Fibroblast of skin of left quadriceps (primary cell): ENCODE measurements at places on chromosomes 4 and X.
A peak's percentile ranks its signal among the peaks of the same experiment; 100 is the strongest.

DNA sequence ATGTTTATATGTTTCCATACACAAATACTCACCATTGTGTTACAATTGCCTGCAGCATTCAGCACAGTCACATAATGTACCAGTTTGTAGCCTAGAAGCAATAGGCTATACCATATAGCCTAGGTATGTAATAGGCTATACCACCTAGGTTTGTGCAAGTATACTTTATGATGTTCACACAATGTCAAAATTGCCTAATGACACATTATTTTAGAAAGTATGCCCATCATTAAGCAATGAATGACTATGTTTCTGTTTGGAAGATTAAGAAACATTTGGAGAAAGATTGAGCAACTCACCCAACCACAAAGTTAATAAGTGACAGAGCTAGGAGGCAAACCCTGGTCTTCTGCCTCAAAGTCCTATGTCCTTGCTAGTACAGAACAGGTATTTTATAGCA, 96.8 kb upstream of the GRIA3 start:
- no peak for DNase-seq

DNA sequence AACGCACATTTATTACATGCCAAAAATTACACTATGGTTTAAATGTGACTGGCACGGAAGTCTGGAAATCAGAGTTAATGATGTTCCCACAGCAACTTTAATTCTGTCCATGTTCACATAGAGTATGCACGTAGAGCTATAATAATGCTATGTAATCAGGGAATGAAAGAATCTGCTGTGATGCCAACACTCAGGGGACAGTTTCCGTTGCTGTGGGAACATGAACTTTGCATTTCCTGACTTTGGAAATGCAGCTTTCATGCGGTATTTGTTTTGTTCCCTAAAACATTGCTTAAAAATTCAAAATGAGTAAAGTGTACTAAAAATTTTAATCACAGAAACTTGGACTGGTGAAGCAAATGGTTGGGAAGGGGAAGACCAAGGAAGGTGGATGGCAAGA, 65.7 kb downstream of the MAGEA1 start:
- DNase-seq = no peak

- no peak for DNase-seq
Observed at GRCh38 chr4:148634476-148634875, 192.3 kb upstream of the NR3C2 start.

DNA sequence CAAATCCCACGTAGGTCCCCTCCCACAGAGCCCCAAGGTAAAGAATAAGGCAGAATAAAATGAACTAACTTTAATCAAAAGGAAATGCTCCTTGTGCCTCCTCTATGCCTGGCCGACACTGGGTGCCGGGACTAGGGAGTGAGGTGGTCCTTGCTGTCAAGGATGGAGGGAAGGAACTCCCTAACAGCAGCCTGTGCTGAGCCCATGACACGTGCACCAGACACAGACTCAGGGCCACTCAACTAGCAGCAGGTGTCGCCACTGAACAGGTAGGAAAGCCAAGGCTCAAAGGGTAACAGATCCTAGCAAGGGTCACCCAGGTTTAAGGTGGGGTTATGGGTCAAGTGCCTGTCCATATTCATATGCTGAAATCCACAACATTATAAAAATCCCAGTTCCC, 29.2 kb downstream of the MSX1 start:
- DNase-seq = no peak

GRCh38 chr4:154807042-154807630, 26.1 kb downstream of the RBM46 start:
- peak; percentile 35 for DNase-seq

GRCh38 chr4:77190053-77190452, 33.0 kb downstream of the CCNG2 start:
- no peak for DNase-seq

DNA sequence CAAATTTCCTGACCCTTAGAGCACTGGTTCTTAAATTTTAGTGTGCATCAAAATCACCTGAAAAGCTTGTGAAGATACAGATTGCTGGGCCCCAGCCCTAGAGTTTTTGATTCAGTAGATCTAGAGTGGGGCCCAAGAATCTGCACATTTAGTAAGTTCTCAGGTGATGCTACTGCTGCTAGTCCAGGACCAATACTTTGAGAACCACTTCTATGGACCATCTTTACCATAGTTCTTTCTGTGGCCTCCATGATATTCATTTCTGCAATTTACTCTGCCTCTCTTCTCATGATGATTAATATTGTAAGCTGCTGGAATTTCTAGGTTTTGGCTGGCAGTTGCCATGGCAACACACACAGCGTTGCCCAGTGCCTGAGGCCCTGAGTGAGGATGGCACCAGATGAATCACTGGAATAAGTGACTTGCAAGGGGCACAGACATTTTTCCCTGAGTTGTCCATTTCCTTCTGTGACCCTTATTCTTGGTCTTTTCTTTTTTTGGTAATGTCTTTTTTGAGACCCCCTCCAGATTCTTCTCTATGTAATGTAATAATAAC, 83.6 kb downstream of the PPP1R2C start:
- DNase-seq = no peak

- no peak for DNase-seq
Observed at GRCh38 chrX:69618803-69619202, 2.9 kb downstream of the EDA start.

- DNase-seq = no peak
Observed at GRCh38 chrX:87664381-87664780, 146.8 kb downstream of the KLHL4 start.

DNA sequence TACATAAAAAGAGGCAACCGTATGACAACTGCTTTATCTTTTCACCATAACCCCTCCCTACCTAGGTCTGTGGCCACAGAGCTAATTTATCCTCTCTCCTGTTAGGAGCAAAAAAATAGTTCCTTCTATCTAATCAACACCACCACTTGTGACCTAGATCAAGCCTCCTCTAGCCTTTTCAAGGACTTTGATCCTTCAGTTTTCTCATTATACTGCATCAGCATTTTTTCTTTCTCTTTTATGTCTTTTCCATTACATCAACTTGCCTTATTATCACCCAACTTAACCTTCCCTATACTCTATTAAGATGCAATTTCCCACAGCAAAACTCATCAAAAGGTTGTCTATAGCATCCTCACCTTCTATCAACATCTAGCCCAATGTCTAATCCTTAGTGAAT, 211.0 kb downstream of the ANKRD50 start:
- DNase-seq = no peak

GRCh38 chrX:47228550-47229270, 4.1 kb upstream of the USP11 start:
- no peak for DNase-seq

DNA sequence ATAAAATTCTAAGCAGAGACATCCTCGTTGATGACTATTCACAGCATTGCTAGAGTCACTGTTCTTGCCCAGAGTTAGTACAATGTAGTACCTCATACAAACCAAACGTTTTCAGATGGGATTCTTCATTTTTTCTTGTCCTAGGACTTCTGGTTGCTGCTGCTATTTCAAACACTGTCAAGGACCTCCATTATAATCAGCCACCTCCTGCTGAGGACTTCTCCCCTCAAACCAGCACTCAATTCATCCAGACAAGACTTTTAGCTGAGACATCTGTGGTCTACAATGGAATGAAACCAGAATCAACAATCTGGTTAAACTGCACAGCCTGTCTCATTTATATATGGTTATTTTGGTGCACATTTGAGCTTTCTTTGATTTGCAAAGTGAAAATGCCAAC, 1008.8 kb downstream of the STPG2 start:
- no peak for DNase-seq

- peak; percentile 4 for DNase-seq
Observed at GRCh38 chrX:116384406-116384954, 51.9 kb upstream of the SLC6A14 start.

DNA sequence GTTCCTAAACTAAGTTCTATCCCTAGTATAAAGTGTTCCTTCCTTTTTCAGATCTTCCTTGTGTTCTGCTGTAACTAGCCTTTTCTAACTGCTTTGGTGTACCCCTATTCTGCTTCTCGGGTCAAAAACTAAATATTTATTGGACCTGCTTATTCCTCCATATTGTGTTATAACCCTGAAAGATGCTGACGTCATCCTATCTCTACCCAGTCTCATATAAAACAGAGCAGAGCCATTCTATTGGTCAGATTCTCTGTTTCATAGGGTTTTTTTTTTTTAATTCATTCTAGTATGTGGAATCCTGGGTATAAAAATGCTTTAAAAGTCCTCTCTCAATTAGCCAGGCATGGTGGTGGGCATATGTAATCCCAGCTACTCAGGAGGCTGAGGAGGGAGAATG, 349.7 kb downstream of the ACTRT1 start:
- DNase-seq = no peak
